ENCODE measurements at places on chromosomes 2 and 18.
A peak's percentile ranks its signal among the peaks of the same experiment; 100 is the strongest.

DNA sequence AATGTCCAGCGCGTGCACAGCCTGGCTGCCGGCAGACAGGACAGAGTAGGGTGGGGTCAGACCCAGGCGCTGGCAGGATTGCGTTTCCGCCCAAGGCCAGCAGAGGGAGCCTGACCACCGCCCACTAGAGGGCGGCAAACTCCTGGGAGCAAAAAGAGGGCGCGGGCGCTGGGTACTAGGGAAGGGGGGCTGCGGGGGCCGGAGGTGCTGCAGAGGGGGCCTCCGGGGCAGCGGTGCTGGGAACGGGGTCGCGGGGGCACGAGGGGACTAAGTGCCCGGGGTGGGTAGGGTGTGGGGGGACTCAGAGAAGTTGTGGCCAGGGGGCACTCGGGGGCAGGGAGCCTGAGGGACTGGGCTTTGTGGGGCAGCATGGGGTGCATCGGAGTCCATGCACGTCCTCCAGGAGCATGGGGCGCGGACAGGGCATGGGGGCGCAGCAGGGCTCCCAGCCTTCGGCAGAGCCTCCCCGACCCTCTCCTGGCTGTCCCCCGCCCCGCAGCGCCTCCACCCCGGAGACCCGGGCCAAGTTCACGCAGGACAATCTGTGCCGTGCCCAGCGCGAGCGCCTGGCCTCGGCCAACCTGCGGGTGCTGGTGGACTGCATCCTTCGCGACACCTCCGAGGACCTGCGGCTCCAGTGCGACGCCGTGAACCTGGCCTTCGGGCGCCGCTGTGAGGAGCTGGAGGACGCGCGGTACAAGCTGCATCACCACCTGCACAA, 3.2 kb downstream of the TEKT4 start:
- DNase-seq: peak; percentile 10

DNA sequence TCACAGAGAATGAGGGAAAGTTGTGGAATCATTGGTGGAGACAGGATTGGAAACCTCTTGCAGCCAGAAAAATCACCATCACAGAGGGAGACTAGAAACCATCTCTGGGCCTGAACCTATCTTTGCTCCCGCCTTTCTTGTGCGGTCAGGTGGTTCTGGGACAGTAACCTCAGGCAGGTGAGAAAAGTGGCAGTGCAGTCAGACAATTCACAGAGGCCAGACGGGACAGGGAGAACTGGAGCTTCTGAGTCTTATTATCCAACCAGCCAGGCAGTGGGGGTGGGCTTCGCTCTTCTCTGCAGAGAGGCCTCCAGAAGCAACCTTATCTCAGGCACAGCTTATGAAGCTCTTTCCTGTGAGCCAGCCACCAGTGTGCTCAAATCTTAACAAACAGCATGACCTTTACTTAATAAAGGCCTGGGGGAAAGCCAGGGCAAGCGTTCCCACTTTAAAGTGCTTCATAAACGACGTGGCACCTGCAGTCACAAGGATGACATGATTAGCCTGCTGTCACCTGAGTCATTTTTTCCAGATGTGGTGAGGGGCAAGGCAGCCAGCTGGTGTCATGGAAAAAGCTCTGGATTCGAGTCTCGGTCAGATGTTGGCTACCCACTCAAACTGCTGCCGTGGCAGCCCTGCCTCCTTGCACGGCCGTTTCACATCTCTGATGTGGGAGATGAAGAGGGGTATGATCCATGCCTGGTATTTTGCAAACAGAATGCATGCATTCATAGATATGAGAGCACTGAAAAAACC, 109.7 kb downstream of the B3GNT2 start:
- DNase-seq: peak; percentile 62

- no peak for DNase-seq
These were observed 132.4 kb downstream of the MREG start for GRCh38 chr2:215880970-215881369.

- DNase-seq: no peak
These were observed 218.3 kb upstream of the SMAD7 start for GRCh38 chr18:49169037-49169521.

DNA sequence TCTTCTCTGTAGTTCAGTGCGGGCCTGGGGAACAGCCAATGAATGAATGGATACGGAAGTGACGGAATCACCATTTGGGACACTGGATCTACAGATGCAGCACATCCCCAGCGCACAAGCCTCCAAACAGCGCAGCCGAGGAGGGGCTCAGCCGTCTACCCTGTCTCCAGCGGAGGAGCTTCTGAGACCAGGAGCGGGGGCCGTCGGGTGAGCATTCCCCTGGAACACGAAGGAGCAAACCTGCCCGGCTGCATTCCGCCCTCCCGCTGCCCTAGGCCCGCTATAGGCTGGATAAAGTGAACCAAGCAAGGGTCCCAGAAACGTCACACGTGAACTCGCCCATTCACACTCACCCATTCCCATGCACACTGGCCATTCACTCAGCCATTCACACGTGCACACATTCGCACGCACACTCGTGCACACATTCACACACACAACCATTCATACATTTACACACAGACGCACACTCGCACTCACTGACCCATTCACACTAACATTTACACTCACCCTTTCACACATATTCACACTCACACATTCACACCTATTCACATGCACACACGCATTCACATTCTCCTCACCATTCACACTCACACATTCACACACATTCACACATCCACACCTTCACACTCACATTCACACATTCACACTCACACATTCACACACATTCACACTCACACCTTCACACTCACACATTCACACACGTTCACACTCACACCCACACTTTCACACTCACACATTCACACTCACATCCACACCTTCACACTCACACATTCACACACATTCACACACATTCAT, 63.4 kb downstream of the BIN1 start:
- no peak for DNase-seq

DNA sequence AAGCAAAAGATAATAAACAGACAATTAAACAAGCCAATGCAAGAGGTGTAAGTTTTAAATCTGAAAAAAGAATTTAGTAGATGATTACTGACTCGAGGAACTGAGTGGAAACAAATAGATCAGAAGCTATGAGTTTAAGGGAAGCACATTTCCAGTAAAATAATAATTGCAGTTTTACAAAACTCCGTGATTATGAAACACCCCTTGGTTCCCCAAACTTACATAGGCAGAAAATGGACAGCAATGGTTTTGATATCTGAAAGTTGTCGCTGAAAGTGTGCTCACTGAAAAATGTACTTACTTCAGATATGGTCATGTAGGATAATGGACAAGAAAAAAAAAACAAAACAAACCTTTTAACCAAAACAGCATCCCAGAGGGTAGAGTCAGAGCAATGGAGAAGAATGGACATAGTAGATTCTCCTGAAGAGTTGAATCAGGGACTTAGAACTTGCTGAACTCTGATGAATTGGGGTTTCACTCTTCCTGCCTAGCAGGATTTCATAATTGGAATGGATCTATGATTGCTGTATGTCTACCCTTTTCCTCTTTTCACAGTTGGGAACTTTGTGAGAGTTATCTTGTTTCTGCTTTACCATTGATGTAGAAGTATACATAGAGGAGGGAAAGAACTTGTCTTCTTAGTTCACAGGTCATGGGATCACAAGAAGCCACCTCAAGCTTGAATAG, 305.6 kb upstream of the ZEB2 start:
- DNase-seq: no peak

GRCh38 chr2:1647417-1648240, 96.7 kb downstream of the PXDN start:
- DNase-seq: no peak

DNA sequence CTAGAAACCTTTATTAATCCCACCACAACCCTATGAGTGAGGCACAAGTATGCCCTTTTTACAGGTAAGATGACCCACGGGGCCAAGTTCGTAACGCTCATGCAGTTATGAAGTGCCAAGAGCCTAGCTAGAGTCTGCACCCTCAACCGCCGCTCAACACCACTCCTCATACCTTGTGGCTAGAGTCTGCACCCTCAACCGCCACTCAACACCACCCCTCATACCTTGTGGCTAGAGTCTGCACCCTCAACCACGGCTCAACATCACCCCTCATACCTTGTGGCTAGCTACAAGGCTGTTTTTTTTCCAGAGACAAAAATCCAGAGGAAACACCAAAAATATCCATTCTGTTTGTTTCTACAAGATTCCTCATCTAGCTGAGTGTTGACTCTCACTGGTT, 4.6 kb downstream of the TXNL4A start:
- DNase-seq: no peak

- DNase-seq: no peak
These were observed 110.8 kb downstream of the FMNL2 start for GRCh38 chr2:152445791-152446201.

- DNase-seq: no peak
These were observed 339.9 kb downstream of the ADCYAP1 start for GRCh38 chr18:1244397-1245122.

Measured in bone marrow (tissue), 2 donors.